ENCODE measurements at places on chromosomes 16 and 17.

DNA sequence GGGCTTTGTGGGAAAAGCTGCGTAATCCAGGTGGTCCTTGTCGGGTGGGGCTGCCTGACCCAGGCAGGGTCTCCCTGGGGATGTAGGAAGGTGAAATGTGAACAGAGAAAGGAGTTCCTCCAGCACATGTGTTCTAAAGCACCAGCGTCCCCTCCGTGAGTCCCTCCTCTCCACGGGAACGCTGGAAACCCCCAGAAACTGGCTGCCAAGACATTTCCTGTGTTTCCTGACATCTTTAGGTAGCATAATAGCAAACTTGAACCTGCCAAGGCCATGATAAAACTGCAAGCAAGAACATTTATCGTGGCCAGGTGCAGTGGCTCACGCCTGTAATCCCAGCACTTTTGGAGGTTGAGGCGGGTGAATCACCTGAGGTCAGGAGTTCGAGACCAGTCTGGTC, 12.6 kb upstream of the PYDC1 start:
- DNase-seq = no peak

- peak; percentile 49 for DNase-seq
Measured at GRCh38 chr17:46942441-46943217, 19.7 kb downstream of the GOSR2 start.

GRCh38 chr17:38870259-38871165, 654 bp downstream of the LASP1 start:
- peak; percentile 33 for DNase-seq

- no peak for DNase-seq
Measured at GRCh38 chr17:57405491-57406072, 149.3 kb downstream of the MSI2 start.

DNA sequence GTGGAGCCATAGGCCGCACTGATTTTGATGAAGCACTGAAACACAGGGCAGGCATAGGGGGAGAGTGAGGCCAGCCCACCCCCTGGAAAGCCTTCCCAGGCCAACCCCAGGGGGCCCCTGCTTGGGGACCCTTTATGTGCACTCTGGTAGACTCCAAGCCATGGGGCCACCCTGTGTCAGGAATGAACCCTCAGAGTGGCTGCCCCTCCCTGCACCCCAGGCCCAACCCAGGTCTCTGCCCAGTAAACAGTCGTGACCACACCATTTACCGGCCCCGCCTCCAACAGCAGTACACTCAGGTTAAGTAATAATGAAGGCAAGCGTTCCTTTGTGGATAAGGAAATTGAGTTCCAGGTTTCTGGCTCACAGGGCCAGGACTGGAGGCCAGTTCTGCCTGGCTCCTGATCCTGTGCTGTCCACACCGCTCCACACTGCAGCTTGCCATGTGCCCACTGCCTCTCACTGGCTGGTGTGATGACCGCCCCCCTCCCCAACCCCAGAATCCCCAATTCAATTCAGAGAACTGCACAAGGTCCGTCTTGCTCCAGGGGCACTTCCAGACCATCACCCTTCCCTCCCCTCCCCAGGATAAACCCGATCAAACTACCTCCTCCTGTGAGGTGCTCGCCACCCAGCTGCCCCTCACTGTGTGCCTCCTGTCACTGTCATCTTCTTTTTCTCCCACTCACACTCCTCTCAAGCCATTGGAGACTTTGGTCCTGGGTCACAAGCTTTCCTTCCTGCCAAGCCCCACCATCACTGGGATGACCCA, 13.6 kb downstream of the PIMREG start:
- no peak for DNase-seq

DNA sequence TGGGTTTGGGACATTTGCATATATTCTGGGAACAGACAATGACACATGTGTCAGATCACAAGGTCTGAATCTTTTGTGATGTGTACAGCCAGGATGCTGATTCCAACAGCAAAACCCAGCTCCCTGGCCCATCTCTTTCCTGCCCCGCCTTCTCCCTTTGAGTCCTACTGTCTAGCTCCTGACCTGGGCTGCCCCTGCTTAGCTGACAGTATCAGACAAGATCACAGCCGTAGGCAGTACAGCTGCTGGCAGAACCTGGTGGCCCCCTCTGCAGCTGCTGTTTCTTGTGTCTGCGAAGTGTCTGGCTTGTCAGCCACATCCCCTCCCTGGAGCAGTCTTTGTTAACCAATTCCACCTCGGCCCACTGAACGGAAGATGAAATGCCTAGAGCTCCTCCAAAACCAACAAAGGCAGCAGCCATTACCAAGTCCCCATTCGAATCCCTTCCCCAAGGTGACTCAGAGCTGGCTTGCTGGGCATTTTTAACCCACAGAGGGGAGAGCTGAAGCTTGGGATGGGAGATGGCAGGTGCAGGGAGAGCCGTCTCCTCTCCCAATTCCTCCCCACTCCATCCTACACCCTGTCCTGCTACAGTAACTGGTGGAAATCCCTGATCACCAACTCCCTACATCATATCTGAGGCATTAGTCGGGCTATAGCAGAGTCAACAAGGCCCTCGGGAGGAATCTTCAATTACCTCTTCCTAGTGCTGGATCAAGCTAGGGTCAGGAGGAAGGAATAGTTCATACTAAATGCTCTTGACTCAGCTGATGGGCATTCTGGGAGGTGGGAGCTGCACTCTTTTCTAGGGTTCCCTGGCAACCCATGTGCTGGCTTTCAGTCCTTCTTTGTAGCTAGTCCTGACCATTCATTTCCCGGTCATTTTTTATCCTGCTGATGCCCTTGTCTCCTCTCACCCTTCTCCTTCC, 5.8 kb downstream of the PIPOX start:
- DNase-seq = no peak

- DNase-seq = no peak
Measured at GRCh38 chr17:75552425-75553294, 27.2 kb downstream of the LLGL2 start.

DNA sequence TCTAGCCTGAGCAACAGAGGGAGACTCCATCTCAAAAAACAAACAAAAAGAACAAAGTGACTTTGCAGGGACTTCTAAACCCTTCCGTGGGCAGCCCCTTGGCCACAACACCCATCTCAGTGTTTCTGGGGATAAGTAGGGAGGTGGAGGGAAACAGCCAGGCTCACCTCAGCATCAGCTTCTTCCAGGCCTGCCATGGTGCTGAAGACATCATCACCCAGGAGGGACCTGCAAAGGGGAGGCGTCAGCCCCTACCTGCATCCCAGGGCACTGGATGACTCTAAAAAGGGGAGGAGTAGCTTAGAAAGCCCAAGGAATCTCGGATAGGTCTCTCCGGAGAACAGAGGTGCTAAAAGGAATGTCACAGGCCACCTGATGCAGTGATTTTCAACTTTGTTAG, 9.8 kb downstream of the FBF1 start:
- DNase-seq = no peak
